Kidney capillary endothelial cell (primary cell): ENCODE measurements at places on chromosomes 1 and 21.

DNA sequence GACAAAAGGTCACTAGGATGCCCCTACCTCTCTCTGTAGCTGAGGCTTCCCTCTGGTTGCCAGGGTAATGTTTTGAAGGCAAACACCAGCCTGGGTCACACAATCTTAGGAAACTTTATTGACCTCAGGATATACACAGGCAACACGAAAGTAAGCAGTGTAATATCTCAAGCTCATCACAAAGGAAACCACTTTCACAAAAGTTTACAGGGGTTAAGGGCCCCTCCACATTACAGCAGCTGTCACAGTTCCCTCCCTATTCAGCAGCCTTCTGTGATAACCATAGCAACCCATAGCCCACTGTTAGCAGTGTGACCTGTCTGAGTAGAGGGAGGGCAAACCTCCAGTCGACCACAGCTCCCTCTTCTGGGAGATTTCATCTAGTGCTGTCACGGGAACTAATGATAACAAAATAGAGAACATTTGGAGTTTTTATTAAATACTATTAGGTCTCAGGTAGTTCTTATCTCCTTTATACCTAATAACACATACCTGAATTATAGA is 149.8 kb downstream of the PTPRC start:
- DNase-seq: no peak

DNA sequence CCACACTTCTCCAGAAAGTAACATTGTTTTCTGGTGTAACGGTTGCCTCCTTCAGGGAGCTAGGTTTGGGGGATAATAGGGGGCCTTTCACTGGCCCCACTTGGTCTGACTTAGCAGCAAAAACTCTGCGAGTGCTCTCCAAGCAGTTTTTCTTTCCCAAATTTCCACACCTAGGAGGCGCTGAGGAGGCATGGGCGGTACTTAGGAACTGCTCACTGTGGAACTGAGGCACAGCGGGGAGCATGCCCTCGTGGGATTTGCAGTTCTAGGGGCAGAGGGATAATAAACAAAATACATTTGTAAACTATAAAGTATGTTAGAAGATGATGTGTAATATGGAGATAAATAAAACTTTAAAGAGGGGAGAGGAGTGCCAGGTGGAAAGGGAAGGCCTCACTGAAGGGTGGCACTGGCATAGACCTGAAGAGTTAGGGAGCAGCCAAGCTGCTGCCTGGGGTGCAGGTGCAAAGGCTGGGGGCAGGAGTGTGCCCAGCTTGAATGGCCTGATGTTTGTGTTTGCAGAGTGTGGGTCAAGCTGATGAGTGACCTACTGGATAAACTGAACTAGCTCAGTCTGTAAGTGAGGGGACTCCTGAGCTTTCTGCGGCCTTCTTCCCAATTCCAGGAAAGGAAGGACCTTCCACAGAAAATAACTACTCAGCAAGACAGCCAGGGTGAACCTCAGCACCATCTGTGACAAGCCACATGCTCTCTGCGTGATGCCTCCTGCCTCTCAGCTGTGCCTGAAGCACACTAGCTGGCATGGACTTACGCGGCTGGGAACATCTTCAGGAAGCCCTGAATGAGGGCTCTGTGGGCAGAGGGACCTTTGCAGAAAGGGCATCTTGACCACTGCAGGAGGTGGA is 1.9 kb downstream of the EPHX1 start:
- DNase-seq: no peak

DNA sequence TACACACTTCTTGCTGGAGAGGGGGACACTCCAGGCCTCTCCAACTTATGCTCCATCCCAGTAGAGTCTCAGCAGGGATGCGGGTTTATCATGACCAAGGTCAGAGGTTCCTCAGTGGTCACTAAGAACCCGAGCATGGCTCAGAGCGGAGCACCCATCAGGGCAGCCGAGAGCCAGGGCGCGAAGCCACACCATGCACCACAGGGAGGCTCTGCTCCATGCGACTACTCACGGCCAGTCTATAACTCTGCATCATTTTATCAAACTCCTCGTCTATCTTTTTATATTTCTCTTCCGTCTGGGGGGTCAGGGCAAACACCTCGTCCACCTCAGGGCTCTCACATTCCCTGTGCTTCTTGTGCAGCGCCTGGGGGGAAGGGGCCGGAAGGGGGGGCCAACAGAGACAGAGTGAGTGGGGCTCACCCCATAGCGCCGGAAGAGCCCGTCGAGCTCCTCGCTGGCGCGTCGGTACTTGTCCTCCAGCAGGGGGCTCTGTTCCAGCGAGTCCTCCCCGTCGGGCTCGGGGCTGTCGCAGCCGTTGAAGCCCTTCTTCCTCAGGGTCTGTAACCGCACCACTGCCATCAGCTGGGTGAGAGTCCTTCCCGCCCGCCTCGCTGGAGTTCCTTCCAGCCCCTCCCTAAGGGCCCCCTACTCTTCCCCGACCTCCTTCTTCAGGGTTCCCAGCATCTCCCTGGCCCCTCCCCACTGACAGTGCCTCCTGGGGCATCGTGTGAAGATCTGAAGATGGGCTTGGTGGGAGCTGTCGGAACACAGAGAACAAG is 20.0 kb downstream of the MEF2D start:
- DNase-seq: no peak

DNA sequence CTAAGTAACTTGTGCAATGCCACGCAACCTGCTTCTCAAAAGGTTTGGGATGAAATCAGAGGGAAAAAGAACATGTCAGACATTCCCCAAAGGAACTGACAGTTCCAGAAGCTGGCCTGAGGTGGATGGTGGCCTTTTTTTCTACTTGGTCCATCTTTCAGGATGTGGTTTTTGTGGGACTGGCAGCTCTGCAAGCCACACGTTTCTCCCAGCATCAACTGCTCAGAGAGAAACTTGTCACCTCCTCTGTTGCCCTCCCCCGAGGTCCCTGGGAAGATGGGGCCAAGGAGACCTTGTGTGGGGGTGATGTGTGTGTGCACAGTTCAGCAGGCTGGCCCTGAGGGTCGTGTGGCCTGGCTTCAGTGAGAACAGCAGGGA is 2.5 kb upstream of the DHRS3 start:
- no peak for DNase-seq

DNA sequence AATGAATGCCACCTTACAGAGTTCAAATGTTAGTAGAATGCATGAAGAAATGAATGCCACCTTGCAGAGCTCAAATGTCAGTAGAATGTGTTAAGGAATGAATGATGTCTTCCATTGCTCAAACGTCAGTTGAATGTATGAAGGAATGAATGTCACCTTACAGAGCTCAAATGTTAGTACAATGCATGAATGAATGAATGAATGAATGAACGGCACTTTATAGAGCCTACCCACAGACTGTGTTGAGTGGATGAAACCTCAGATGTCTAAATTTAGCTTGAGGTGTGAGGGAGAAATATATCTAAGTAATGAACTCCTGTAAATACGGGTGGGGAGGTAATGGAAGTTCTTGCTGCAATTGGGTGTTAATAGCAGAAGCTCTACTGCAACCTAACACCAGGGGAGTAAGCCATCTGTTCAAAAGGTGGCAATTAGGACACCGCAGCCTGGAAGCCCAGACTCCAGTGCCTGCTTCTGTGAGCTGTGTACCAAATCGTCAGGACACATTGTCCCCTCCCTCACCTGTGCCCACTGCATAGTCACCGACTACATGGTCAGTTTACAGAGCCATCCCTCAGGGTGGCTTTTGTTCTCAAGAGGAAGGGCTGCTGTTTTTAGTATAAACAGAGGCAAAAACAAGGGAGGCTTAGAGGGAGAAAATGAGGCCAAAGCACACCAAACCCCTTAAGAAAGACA is 26.7 kb downstream of the SUSD4 start:
- no peak for DNase-seq

DNA sequence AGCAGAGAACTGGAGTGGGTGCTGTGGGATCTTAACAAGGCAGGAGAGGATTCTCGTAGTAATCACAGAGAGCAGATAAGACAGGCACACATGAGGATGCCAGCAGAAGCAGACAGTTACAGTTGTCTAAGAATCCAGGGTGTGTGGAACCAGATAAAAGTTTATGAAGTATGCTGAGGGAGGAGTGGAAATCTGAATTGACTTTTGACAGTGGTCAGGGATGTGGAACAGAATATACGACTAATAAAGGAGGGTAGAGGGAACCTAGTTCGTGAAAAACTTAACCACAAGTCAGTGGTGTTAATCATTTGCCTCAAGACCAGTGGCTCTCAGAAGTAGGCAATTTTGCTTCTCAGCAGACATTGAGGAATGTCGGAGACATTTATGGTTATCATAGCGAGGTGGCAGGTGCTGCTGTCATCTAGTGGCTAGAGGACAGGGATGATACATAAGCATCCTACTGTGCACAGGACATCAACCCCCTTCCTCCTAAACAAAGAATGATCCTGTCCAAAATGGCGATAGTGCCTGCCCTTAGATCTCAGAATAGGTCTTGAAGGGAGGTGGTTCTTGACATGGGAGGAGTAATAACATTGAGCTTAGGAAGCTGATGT is 3.0 kb downstream of the LRRC8D start:
- no peak for DNase-seq

- DNase-seq: no peak
Observed at GRCh38 chr1:72271555-72272085, 10.7 kb downstream of the NEGR1 start.

DNA sequence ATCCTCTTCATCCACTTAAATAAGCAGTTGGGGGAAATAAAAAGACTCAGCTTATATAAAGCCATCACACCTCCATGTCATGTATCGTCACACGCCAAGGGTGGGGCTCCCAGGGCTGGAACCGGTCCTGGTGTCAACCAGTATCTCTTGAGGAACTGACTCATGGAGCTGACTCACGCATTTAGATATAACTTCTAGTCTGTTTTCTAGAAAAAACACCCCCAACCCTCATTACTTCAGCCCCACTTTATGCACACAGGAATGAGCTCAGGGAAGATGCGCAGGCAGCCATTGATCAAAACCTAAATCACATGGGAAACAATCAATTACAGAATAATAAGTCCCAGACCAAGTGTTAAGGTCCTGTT is 6.9 kb upstream of the IL22RA1 start:
- DNase-seq: peak; percentile 37

DNA sequence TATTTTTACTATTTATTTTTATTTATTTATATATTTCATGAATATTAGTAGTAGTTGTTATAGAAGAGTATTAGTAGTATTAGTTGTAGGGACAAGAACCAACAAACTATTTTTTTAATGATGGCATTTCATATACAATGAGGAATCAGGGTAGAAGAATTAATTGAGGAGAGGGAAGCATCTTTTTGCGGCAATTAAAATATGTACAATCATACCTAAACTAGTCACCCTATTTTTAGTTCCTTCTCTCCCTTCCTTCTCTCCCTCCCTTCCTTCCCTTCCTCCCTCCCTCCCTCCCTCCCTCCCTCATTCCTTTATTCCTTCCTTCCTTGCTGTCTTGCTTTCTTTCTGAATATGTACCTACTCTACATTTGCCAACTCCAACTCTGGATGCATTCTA is 189.8 kb downstream of the GRIK1 start:
- no peak for DNase-seq
